ENCODE measurements at places on chromosomes 11 and 22.

DNA sequence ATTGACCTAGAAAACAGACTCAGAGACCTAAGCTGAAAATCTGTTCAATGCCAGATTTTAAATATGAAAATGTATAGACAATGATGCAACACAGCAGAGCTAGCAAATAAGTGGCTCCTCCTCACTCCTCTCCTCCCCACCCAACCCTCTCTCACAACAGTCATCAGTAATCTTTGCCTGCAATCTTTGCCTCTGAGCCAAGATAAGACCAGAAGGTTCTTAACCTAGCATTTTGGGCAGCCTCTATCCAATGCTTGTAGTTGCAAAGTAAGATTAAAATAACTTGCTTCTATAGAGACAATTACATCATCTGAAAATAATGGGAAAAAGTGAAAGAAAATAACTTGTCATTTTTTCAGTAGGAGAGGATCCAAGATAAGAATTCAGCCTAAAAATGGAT is 117.3 kb downstream of the PARVA start:
- DNase-seq: no peak

- peak; percentile 58 for DNase-seq
These were observed 26.0 kb upstream of the LRRC10B start for GRCh38 chr11:61482513-61482912.

- no peak for DNase-seq
These were observed 88.1 kb downstream of the RELT start for GRCh38 chr11:73464347-73464746.

DNA sequence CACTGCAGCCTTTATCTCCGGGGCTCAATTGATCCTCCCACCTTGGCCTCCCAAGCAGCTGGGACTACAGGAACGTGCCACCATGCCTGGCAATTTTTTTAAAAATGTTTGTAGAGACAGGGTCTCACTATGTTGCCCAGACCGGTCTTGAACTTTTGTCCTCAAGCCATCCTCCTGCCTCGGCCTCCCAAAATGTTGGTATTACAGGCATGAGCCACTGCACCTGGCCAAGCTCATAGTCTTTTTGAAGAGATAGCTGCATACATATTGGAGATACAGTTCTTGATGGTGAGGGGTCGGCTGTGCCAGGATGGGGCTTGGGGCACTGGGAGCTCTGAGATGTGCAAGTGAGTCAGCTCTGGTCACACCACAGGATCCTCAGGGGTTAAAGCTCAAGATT is 53.2 kb downstream of the CHRDL2 start:
- DNase-seq: no peak

DNA sequence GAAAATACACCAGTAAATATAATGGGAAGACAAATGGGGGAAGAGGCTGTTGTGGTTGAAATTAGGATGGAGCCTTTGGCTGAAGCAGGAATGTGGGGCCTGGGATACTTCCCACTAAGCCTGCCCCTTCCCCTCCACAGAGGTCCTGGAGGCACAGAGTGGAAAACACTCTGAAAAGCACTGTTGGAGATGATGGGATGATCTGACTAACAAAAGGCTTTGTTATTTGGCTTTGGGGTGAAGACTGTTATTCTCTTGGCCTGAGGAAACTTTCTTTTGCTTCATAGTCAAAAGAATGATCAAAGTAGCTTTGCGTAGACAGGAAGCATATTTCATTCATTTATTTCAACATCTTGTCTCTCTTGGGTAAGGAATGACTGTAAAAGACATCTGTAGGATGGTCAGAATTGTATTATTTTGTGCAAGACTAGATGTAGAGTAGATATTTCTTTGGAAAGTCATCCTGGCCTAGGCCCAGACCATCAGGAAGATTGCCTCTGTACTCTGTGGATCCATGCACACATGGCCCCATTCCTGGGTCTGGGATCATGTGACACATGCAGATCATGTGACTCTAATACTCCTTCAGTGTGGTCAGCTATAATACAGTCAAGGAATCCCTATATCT is 111.4 kb downstream of the SPON1 start:
- DNase-seq: no peak

GRCh38 chr11:2768471-2769408 is 68.9 kb upstream of the KCNQ1OT1 start:
- peak; percentile 54 for DNase-seq

DNA sequence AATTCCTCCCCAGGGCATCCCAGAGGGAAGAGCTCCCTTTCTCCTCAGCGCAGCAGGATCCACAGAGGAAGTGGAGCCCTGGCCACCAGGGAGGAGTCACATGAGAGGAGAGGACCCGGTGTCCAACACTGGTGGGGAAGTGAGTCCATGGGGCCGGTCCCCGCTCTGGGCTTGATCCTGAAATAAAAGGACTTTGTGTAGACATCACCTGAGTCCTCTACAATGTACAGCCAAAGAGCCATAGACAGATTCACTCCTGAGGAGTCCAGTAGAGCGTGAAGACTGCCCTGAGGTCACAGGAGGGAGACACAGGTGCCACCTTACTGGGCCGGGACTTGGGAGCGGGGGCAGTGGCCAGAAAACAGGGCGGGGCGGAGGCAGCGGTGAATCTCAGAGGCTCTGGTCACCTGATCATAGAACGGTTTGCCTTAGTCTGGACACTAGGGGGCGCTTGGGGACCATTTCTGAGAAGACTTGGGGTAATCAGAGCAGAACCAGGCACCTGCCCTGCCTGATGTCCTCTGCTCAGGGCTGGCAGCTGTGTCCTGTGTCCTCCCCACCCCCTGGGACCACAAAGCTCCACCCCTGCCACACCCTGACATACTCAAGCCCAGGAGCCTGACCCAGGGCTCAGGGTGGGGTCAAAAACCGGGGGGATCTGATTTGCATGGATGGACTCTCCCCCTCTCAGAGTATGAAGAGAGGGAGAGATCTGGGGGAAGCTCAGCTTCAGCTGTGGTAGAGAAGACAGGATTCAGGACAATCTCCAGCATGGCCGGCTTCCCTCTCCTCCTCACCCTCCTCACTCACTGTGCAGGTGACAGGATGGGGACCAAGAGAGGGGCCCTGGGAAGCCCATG is 112.7 kb downstream of the VPREB1 start:
- DNase-seq: peak; percentile 91

DNA sequence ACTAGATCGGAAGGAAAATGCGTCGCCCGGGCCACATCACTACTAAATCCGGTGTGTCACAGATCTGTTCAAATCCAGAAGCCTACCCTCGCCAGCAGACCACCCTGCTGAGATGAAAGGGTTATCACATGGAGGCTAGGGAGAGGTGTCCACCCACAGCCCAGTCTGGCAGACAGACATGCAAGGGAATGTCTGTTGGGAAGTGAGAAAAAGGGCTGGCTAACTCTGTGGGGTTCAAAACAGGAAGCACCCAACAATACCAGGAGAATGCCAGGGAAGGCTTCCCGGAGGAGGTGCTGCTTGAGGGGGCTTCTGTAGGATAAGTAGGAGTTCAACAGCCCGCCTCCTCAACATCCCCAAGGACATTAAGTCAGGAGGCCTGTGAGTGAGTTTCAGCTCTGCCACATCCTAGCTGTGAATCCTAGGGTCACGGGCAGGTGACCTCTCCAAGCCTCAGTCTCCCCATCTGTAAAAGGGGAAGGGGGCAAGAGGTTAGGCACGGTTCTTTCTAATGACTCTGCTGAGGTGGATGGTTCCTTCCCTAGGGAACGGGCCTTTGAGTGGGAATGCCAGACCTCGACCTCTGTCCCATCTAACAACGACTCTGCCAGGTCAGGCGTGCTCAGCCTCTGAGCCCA is 1.1 kb downstream of the TPST2 start:
- no peak for DNase-seq
